ENCODE measurements at places on chromosomes 7 and 10. TPM values are rescaled to one million over a fixed set of nuclear protein-coding genes. Genes with fewer than 3 reads are reported as not detected.

Gene CRYGN
- total RNA-seq = not detected

Gene MYPN
- total RNA-seq = 112 TPM

Gene CDK1
- total RNA-seq = 4.1 TPM

DNA sequence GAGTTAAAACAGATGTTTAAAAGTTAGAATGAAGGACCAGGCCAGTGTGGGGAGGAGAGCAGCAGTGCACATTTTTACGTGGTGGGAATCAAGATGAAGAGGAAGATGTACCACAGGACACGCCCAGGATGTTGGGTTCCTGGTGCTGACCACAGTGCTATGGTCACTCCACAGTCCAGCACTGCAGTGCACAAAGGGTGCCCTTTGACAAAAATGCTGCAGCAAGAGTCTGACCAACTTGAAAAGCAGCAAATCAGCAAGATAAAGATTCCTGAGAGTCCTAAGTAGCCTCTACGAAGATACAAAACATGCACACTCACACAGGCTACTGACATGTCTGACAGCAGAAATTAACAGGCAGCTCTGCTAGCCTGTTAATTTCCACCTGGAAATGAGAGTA, 107.1 kb downstream of the PIP4K2A start:
- DNase-seq = no peak

DNA sequence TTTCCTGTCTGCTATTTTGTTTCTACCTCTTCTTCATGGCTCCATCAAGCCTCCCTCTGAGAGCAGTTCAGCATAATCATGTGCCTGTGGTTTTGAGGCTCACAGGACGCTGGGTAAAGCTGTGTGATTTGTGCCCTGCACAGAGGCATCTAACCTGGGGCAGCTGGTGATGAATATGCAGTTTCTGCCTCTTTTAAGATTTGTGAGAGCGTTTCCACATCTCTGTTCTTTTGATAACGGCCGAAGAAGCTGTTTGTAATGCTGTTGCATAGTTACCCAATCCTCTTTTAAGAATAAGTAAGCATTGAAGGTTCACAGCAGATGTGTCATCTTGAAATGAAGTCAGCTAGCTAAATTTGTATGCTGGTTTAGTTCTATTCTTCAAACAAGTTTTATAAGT, 45.2 kb downstream of the PNLIPRP3 start:
- no peak for DNase-seq

GRCh38 chr10:125783957-125784356, 8.3 kb upstream of the MMP21 start:
- no peak for DNase-seq

DNA sequence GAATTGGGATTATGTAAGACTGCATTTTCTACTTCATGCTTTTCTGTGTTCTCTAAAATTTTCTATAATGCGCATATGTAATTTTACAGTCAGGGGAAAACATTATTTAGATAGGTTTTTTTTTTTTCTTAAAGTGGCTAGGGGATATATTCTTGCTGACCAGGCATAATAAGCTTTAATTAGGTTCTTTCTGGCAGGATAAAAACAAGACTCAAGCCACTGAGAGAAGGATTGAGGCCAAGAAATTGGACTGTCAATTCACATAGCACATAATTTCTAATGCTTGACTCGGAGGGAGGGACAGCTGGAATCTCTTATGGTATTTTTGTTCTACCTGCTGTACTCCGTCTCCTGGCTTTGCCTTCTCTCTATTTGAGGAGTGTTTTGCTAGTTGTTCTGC, 119.8 kb upstream of the NPVF start:
- DNase-seq = no peak

- DNase-seq = no peak
Measured at GRCh38 chr10:100739517-100740368, 5.6 kb upstream of the PAX2 start.
